ENCODE measurements at places on chromosomes 2 and 18.

GRCh38 chr18:14104906-14105748, 27.1 kb downstream of the ZNF519 start:
- DNase-seq: no peak

GRCh38 chr2:36555789-36556188, 42.2 kb downstream of the FEZ2 start:
- DNase-seq: no peak

GRCh38 chr2:16031058-16031847, 90.9 kb downstream of the MYCN start:
- no peak for DNase-seq

- DNase-seq: peak; percentile 62
These were observed 2.6 kb downstream of the CLIP4 start for GRCh38 chr2:29117636-29118303.

DNA sequence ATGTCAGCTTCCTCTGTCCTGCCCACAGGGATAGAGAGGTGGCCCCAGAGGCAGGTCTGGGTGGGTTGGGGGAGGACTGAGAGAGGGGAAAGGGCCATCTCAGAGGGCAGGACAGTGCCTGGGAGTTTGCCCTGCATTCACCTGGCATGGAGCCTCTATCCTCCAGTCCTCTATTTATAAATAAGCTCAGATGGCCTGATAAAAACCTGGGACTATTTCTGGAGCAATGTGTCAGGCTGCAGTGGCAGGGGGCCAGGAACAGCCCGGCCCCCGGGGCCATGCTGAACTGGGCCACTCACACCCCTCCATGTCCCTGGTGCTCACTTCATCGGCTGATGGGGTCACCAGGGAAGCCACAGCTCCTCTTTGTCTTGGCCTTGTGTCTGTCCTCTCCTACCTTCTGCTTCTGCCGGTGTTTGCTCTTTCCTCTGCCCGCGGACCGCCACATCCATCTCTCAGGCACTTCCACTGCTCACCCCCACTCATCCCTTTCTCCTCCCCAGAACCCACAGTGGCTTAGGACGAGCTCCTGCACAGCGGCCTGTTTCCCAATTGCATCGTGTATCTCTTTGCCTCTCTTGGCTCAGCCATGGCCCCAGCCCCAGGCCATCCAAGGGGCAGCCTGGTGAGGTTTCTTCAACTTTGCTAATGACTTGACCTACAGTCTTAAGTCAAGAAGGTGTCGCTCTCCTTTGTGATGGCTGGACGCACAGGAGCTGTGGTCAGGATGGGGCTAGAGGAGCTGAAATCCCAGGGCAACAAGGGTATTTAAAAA, 38.8 kb downstream of the SCTR start:
- no peak for DNase-seq

DNA sequence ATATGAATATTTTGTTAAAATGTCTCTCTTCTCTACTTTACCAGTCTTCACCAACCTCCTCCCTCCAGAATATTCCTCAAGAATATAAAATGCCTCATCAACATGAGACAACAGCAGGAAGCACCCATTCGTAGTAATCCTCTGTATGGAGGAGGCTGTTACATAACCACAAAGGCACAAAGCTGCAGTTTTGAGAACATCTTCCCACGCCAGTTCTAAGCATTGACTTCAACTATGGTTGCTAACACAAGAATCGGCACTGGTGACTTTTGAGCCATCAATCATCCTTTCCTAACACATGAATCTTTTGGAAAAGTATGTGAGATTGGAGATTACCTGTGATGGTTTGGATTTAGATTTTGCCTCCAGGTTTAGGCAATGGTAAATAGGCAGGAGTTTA, 54.9 kb upstream of the CYP1B1 start:
- no peak for DNase-seq

- DNase-seq: no peak
These were observed 65.2 kb upstream of the LRPPRC start for GRCh38 chr2:44060990-44061389.

DNA sequence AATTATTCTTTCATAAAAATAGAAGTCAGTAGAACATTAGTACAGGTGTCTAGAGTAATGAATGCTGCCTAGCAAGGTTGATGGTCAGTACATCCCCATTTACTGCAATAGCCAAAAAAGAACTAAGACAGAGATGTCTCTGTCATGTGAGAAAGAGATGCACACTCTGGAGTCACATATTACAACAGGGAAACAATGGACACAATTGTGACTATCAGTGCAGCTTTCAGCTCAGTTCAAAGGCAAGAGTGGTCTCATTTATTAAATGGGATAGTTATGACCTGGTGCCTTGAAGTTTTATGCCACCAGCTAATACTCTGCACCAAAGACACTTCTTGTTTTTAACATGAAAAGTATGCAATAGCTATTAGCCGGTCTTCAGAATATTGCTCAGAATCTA, 194.9 kb upstream of the CHAC2 start:
- DNase-seq: no peak

DNA sequence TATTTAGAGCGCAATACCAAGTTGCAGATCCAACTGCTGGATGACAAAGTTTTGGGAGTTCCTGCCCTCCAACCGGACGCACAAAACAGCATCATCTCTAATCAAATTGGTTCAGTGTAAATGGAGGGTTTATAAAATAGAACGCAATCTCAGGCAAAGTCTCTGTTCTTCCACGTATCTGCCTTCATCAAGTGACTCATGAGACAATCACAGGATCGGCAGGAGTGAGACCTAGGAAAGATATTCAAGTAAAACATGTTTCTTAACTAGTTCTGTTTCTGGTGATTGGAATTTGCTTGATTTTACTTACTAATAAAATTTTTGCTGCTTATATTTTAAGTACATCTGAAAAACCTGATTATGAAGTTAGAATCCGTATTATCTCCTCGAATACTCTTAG, 7.6 kb downstream of the FZD5 start:
- DNase-seq: no peak

DNA sequence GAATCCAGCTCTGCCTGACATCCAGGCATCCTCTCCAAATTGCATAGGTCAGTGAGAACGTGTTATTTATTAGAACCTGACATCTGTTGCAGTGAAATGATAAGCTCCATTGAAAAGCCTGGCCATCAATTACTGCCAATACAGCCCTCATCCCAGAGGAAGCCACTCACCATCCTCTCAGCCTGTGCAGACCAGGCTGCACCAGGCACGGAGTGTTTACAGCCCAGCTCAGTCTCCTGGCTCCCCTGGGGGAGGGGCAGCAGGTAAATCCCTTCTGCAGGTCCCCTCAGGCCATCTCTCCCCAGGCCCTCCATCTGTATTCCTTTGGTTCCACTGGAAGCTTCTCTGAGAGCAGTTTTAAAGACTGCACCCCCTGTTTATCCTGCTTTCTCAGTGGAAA, 82.6 kb upstream of the FOSL2 start:
- no peak for DNase-seq

GRCh38 chr2:26235089-26235488, 9.3 kb downstream of the HADHA start:
- peak; percentile 30 for DNase-seq

DNA sequence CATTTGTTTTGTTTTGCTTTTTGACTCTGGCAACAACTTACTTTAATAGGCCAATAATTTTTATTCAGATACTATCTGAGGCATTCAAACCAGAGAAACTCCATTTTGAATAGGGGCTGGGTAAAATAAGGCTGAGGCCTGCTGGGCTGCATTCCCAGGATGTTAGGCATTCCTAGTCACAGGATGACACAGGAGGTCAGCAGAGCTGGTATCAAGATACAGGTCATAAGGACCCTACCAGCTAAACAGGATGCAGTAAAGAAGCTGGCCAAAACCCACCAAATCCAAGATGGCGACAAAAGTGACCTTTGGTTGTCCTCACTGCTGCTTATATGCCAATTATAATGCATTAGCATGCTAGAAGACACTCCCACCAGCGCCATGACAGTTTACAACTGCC, 102.2 kb upstream of the XPO1 start:
- no peak for DNase-seq

DNA sequence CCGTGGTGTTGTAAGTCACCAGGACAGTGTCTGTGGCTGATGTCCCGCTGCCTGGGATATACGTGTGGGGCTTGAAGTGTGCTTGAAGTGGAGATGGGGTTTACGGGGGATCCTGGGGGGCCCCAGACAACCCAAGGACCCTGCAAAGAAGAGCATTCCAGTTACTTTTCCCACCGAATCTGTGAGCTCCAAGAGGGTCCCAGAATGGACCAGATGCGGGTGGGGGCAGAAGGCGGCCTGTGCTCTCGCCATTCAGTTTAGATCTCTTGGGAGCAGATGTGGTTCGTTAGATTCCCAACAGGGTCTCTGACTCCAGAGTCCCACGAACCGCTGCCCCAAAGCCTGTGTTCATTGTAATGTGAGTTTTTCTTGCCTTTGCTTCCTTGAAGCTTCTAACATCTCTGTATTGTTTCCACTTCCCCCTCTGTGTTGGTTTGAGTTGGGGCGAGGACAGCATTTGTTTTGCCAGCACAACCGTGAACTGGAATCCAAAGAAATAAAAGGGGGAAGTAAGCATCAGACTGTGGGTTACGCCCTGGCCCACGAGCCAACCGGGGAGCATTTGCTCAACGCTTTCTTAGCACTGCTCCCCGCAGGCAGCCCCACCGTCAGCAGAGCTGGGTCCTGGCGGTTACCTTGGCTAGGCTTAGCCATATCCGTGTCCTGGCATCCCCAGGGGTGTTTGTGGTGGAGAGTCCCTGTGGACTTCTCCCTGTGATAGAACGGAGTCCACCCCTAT, 92.1 kb downstream of the SH3BP4 start:
- DNase-seq: no peak

DNA sequence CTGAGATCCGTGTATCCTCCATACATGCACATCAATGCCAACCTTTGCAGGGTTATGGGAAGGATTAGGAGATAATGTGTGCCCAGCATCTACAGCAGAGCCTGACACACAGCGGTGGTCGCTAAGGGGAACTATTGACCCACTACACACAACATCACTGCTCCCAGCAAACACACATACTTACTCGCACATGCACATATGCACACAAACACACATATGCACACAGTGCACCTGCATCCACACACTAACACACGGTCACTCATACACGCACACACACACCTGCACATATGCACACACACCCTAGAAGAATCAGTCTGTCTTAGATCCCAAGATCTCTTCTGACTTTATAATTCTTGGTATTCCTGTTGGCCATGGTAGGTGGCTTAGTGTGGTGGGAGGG, 118.3 kb downstream of the GYPC start:
- DNase-seq: no peak

- DNase-seq: no peak
These were observed 179.4 kb downstream of the ANTXR1 start for GRCh38 chr2:69192176-69192945.

- no peak for DNase-seq
These were observed 17.0 kb downstream of the WDPCP start for GRCh38 chr2:63571291-63571690.

DNA sequence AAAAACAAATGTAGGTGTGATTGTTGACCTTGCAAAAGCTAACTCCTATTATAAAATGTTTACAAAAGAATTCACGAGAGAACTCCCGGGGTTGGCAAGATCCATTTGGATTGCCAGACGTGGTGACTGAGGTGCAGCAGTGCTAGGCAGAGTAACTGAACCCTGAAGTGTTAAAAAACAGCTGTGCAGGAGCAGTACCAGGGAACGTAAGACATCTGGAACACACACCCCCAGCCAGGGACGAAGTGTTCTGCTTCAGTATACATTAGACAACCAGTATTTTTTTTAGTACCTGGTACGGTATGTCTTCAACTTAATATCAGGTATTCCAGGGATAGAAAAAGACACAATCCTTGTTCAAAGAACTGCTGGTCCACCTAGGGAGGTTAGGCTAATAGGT, 272.1 kb upstream of the EPAS1 start:
- DNase-seq: no peak

DNA sequence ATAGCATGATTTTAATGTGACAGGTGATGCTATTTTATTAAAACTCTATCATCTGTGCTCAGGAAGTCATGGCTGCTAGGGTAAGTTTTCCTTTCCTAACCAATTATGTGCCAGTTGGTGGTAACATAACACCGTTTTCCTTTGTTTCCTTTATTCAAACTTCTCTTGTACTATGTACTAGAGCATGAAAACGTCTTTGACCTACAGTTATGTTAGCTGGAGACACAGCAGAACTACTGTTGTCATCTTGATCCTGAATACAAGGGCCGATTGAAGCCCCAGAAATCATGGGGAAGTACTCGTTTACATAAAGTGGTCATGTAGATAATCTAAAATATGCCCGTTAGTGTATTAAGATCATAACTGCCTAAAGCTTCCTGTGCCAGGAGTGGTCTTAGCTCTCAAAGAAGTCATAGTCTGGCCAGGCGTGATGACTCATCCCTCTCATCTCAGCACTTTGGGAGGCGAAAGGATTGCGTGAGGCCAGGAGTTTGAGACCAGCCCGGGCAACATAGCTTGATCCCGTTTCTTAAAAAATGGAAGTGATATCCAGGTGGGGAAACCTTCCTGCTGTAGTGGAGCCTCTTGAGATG, 20.5 kb downstream of the NEDD4L start:
- no peak for DNase-seq

DNA sequence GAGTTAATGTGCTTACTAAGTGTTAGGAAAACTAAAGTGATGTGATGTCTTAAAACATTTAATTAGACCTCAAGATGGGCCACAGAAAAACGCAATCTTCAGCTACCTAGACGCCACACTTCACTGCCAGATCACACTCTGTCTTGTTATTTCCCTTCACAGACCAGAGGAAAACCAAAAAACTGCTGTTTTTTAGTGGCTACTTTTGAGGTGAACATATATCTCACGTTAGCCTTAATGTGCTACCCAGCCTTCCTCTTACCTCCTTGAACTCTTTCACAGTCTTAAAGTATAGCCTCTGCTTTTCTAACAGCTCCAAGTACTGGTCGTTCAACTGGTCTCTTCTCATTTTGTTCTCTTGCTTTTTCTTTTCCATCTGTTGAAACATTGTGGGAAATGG, 83.1 kb downstream of the CCDC93 start:
- no peak for DNase-seq

DNA sequence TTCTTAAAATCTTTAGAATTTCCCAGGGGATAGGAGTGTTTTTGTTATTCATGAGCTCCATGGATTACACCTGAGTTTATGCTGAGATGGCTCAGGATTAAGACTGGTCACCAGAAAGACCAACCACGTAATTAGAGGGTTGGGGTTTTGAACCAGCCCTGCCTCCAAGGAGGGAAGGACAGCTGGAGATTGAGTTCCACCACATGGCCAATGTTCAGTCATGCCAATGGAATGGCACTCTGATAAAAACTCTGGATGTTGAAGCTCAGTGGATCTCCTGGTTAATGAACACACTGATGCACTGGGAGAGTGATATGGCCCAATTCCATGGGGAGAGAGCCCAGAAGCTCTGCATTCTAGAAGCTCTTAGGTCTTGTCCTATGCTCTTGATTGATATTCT, 38.7 kb upstream of the PTPN4 start:
- no peak for DNase-seq

- DNase-seq: peak; percentile 16
These were observed 136.5 kb downstream of the COPS8 start for GRCh38 chr2:237222178-237222577.

GRCh38 chr18:45547910-45548309, 67.4 kb upstream of the SLC14A2 start:
- no peak for DNase-seq

DNA sequence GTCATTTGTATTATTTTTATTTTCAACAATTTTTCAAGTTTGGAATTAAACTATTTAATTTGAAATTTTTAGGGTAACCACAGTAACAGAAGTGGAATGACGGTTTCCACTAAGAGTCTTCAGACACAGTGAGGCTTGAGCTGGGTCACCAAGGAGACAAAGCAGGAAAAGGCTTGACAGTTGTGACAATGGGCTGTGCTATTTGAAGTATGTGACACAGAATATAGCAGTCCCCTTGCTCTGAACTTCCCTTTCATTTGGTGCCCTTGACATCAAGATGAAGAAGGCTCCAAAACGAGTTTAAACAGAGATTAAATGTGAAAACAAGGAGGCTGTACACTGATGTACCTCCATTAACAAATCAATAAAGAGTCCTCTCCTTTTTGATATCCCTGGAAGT, 265.4 kb upstream of the DLGAP1 start:
- DNase-seq: no peak
